ENCODE measurements at places on chromosomes 7 and 10.

- peak; percentile 21 for DNase-seq
Observed at GRCh38 chr7:151851782-151852181, 25.1 kb downstream of the PRKAG2 start.

DNA sequence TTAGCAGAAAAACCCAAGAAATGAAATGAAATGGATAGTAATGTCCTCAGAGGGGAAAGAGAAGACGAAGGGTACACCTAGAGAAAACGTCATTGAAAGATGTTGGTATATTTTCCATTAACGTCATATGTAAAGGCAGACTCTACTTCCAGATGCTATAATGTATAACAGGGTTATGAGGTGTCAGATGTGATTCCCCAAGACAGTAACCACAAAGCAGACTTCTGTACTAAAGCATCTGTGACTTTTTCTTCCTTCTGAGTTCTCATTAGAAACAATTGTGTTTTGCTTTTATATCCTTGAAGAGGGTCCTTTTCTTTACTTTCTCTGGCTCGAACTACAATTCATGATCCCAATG lies 37.4 kb downstream of the LRRC72 start:
- no peak for DNase-seq

DNA sequence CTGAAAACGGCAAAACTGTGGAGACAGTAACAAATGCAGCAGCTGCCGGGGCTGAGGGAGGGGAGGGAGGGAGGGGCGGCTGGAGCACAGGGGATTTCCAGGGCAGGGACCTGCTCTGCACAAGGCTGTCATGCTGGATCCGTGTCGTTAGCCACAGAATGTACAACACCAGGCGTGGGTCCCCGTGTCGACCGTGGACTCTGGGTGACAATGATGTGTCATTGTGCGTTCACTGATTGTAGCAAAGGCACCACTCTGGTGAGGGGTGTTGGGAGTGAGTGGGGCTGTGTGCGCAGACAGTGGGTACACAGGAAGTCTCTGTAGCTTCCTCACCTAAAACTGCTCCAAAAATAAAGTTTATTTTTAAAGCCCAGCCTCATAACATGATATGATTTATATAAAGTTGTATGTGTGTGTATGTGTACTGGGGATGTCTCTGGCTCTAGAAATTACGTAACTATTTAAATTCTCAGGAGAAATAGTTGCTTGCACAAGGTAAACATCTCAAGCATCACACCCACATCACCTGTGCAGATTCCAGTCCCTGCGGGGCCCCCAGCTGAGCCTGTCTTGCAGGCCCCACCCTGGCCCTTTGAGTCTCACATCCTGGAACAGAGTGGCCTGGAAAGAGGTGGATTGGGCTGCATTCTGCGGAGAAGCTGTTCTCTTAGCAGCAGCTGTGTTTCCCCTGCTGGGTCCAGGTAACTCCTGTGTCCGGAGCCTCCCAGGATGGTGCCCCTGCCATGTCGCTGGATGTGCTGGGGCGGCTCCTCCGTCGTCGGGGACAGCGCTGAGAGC lies 135.7 kb downstream of the DYNC2I1 start:
- DNase-seq = no peak

- no peak for DNase-seq
Observed at GRCh38 chr7:36336390-36336789, 53.3 kb upstream of the ANLN start.

- DNase-seq = no peak
Observed at GRCh38 chr7:149776289-149776688, 2.9 kb upstream of the ZNF467 start.

- DNase-seq = no peak
Observed at GRCh38 chr7:35463176-35463700, 209.3 kb upstream of the TBX20 start.

GRCh38 chr10:78875932-78876331 lies 192.8 kb upstream of the ZMIZ1 start:
- DNase-seq = no peak

GRCh38 chr7:47827351-47827756 lies 120.9 kb downstream of the PKD1L1 start:
- no peak for DNase-seq

DNA sequence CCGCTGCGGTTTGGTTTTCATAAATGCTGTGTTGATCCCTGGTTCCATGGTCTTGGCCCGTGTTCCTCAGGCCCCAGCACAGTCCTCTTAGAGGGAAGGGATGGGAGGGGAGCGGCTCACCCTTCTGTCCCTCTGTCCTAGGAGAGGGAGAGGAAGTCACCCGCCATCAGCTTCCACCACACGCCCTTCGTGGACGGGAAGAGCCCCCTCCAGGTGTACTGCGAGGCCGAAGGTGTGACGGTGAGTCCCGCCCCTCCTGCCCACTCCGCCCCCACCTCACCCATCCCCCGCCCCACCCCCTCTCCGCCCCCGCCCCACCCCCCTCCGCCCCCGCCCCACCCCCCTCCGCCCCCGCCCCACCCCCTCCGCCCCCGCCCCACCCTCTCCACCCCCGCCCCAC lies 37.5 kb upstream of the DPYSL4 start:
- DNase-seq = no peak

DNA sequence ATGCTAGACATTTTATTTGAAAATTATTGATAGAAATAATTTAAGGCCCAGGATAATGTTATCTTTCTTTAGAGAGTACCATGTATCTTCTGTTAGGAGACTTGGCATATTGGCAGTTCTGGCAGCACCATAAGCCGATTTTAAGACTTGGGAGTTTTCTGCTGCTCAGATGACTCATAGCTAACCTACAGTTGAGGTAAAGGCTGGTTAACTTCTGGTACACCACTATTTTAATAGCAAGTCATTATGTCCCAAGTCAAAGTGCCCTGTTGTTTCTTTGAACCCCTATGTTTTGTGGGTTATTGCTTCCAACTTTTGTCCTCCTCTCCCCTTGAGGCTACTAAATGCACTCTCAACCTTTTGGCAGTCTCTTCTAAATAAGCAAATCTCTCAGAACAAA lies 25.2 kb downstream of the ATRNL1 start:
- DNase-seq = no peak

DNA sequence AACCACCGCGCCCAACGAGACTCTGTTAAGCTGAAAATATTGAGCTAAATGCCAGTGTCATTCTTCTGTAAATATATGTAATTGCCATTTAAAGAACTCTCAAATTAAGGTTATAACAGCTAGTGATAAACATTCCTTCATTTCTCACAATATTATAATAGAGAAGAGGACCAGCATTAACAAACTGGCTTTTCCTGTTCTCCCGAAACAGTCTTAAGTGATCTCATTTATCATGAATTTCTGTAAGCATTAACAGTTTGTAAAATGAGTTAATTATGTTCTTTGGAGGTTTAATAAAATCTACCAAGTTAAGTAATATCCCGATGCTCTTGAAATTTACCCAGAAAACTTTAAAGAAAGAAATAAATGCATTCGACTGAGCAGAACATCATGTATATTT lies 352.8 kb downstream of the KCNMA1 start:
- no peak for DNase-seq

- DNase-seq = no peak
Observed at GRCh38 chr10:103843045-103843444, 12.3 kb downstream of the SH3PXD2A start.

GRCh38 chr10:15370856-15371701 lies at the start of gene FAM171A1:
TSS of gene FAM171A1 (minus strand) at chr10:15371289. CDS start at chr10:15371052, 237 bp downstream.
- DNase-seq = peak; percentile 71

DNA sequence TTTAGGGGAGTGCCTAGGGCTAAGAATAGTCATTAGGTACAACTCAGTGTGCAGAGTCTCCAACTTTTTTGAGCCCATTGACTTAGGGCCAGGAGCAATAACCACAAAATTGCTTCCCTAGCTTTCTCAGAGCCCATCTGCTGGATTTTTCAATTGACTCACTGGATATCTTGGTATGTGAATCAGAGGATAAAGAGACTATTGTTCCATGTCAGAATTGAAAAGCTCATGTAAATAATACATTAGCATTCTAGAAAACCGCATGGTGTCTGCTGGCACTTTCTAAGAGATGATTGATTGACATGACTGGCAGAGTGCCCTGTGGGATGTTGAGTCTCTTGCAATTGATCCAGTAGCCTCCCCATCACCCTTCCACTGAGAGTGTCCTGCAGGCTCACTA lies 246.2 kb downstream of the CCDC7 start:
- DNase-seq = no peak

DNA sequence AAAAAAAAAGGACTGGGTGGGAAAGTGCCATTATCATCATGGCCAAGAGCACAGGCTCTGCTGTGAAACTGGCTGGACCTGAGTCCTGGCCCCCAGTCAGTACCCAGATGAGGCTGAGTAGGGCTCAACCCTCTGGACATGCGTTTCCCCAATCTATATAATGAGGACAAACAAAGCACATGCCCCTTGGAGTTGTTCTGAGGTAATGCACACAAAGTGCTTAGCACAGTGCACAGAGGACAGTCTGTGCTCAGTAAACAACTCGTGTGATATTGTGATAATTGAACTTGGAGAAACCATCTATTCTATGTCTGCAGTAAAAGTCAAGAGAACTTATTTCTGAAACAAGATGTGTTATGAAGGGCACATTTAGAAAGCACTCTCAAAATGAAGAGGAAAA lies 138.8 kb downstream of the KCNMA1 start:
- no peak for DNase-seq

DNA sequence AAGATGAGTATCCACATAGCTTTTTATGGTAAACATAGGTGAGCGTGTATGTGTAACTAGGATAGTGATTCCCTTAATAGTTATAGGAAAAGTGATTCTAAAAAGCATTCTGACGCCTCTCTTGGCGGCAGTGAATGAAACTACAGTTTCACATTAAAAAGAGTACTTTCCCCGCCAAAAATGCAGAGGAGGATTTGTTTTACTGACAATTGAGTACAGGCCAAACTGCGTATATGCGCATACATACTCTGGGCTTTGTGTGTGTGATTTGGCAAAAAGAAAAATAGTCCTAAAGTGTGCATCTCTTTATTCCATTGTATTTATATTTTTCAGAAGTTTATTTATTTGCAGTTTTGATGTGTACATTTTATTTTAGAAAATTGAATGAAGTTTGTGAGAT lies 10.3 kb downstream of the CUL1 start:
- no peak for DNase-seq

DNA sequence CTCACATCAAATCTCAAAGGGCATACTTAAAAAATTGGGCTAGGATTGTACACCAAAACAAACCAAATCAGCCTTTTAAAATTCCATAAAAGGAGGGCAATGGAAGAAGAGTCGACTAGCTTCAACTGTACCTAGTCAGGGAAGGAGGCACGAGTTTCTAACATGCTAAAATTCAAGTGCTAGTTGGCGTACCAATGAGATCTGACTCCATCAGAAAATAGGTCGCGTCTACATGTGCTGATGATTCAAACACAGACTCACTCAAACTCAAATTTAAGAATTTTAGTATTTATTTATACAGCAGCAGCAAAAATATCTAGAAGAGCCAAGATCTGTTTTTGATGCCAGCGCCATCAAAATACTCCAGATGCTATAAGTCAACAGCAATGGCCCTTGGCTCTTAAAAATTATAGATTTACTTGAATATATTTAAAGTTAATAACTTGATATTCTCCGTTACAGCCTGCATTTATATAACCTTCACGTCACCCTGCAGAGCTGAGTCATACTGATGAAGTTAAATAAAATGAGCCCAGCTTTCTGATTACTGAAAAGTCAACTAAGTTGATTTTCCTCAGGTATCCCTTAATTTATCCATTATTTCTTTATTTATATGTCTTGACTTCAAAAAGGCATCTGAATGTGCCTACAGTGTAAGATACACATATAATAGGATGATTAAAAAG lies 302.1 kb upstream of the IMMP2L start:
- no peak for DNase-seq

DNA sequence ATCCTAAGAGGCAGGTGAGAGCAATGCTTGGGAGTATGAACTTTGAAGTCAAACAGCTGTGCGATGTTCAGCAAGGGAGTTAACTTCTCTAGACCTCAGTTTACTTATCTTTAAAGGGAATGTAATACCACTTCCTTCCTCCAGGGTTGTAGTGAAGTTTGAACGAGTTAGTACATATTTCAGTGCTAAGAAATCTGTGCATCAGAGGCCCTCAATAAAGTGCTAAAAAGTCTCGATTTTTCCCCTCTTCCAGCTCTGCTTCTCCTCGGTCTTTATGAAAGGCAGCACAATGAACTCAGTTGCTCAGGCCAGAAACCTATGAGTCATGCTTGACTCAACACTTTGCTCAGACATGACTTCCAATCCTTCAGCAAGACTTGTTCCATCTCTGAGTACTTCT lies 418.9 kb downstream of the MDFIC start:
- no peak for DNase-seq

- DNase-seq = peak; percentile 48
Observed at GRCh38 chr7:23471106-23471859, 992 bp upstream of the IGF2BP3 start.

GRCh38 chr10:118734475-118734874 lies 20.3 kb downstream of the CACUL1 start:
- DNase-seq = no peak

GRCh38 chr10:132512693-132513345 lies 24.8 kb upstream of the INPP5A start:
- no peak for DNase-seq

Measured in activated CD8-positive, alpha-beta T cell treated with anti-CD3 and anti-CD28 coated beads for 36 hours (primary cell).